ENCODE measurements at places on chromosomes 3 and 15. TPM values are rescaled to one million over a fixed set of nuclear protein-coding genes. Genes with fewer than 3 reads are reported as not detected.

The ZNF639 gene
- total RNA-seq = 41.4 TPM

The STX19 gene
- not detected for total RNA-seq

The NOX5 gene
- total RNA-seq = 0.09 TPM

The GOLGA6L7 gene
- not detected for total RNA-seq

The ABCF3 gene
- total RNA-seq = 78.0 TPM

The PTX3 gene
- total RNA-seq = not detected

The TTLL13 gene
- total RNA-seq = 2.2 TPM

The AADACL2 gene
- total RNA-seq = not detected

The CCR1 gene
- 0.73 TPM for total RNA-seq

The NKIRAS1 gene
- total RNA-seq = 4.8 TPM

The PLA2G4F gene
- not detected for total RNA-seq

The ERC2 gene
- total RNA-seq = not detected

The LRRC31 gene
- total RNA-seq = not detected

The SH3GL3 gene
- total RNA-seq = not detected

The CPN2 gene
- not detected for total RNA-seq

The NR2F2 gene
- not detected for total RNA-seq

The ROBO1 gene
- 3.1 TPM for total RNA-seq

The FBXO40 gene
- not detected for total RNA-seq

The GPR156 gene
- total RNA-seq = 0.24 TPM

The ACKR2 gene
- total RNA-seq = 0.76 TPM

The EPHA3 gene
- not detected for total RNA-seq

The KBTBD13 gene
- not detected for total RNA-seq

The GOLGA6B gene
- not detected for total RNA-seq

All from activated B cell treated with CpG ODN at 0.5 μM for 24 hours (primary cell).